NCI-H2171 treated with DMSO at 0.1 percent for 48 hours (cell line): ENCODE measurements at places on chromosomes 16 and 17.

GRCh38 chr16:57479976-57480753 is 6.1 kb downstream of the DOK4 start:
- DNase-seq: no peak

GRCh38 chr17:4358154-4358553 is 8.3 kb downstream of the UBE2G1 start:
- DNase-seq: no peak

- peak; percentile 35 for DNase-seq
Measured at GRCh38 chr16:72198021-72198711, 26.2 kb upstream of the PMFBP1 start.

GRCh38 chr17:44738214-44738906 is 20.4 kb upstream of the ADAM11 start:
- no peak for DNase-seq

DNA sequence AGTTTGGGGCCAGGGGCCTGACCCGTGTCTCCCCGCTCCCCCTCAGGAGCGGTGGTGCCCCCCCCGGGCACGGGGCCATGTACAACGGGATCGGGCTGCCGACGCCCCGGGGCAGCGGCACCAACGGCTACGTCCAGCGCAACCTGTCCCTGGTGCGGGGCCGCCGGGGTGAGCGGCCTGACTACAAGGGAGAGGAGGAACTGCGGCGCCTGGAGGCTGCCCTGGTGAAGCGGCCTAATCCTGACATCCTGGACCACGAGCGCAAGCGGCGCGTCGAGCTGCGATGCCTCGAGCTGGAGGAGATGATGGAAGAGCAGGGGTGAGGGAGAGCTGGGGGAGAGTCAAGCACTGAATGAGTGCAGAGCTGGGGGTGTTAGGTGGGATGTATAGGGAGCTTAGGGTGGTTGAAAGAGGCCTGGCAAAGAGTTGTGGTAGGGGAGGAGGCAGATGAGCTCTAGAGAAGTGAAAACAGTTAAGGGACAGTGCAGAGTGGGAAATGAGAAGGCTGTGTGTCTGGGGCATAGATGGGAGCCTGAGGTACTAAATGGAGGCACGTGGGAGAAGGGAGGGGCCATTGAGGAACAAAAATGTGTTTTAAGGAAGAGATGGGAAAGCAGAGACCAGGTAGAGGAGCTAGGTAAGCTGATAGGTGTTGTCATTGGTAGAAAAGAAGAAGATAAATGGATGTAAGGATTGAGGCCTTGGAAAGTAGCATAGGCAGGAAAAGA is 4.0 kb downstream of the SRRM2 start:
- DNase-seq: no peak

DNA sequence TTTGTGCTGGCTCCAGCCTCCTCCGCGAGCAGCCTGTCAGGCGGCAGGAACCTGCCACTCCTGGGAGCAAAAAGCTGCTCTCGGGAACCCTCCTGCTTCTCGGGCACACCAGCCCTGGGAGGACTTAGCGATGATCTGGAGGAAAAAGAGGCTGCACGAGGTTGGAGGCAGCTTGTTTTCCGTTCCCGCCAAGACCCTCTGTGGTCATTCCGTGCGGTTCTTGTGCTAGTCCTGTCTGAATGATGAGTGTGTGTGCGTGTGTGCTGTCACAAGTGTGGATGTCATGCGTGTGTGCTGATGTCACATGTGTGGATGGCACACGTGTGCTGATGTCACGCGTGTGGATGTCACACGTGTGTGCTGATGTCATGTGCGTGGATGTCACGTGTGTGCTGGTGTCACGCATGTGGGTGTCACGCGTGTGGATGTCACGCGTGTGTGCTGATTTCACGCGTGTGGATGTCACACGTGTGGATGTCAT is 150.0 kb downstream of the NPIPB11 start:
- DNase-seq: no peak

DNA sequence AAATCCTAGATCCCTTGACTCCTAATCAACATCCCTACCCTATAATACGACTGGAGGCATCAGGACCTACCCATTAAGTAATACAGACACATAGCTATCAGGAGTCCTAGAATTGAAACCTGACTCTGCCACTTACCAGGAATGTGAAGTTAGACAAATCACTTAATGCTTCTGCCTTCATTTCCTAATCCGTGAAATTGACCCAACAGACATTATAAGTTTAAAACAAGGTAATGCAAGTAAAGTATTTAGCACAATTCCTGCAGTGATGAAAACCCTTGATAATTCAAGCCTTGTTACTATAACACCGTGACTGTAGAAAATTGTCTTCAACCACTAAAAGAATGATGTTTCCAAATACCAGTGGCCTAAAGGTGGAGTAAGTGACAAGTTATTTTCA is 150.2 kb downstream of the KCNJ2 start:
- no peak for DNase-seq

DNA sequence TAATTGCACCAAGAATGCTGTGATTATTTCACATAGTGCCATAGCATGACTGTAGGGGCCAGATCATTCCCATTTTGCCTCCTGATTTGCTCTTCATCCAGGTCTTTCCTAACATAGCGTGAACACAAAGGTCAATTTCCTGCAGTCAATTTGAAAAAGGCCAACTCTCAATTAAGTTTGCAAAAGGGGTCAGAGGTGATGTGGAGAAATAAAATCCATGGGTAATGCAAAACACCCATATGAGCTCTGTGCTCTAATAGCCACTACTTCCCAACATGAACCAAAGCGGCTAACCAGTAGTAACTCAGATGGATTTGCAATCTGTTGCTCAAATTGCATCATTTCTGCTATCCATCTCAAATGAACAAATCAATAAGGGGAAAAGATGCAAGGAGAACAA is 275.5 kb upstream of the SOX9 start:
- peak; percentile 7 for DNase-seq

GRCh38 chr17:4395111-4395478 is 28.6 kb upstream of the UBE2G1 start:
- DNase-seq: no peak

GRCh38 chr17:44546671-44547606 is 10.3 kb upstream of the FZD2 start:
- DNase-seq: no peak

DNA sequence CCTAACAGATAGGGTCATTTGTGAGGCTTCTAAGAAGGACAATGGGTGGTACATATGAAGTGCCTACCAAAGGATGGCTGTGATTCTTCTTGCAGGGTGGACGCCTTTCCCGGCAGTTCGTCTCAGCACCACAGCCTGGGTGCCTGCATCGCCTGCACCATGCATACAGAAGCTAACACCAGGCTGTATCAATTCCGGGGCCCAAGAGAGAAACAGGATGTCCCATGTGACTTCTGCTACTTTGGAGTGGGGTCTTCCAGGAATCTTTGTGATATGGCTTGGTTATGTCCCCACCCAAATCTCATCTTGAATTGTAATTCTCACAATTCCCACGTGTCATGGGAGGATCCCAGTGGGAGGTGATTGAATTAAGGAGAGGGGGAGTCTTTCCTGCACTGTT is 251.6 kb upstream of the TNRC6C start:
- DNase-seq: no peak

DNA sequence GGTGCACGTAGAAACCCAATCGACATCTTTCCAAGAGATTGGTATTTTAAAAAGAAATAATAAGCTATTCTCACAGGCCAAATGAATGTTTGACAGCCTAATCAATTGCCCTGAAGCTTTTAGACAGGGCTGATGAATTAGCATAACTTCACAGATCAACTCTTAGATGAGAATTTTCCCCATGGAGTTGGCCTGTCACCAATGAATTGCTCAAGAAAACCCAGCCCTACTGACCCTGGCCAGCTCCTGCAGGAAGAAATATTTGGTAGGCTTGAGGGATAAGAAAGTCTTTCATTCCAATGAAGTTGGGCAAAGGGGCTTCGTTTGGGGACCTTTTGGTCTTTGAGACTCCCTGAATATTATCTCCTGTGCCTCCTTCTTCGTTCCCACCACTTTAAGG is 23.4 kb upstream of the SEC14L1 start:
- DNase-seq: no peak

GRCh38 chr17:1865252-1866037 is 35.6 kb downstream of the RPA1 start:
- DNase-seq: peak; percentile 74

- DNase-seq: peak; percentile 71
Measured at GRCh38 chr17:39548494-39549225, 59.1 kb downstream of the NEUROD2 start.

- DNase-seq: peak; percentile 70
Measured at GRCh38 chr17:77237232-77238008, 96.7 kb downstream of the SEC14L1 start.

GRCh38 chr17:17744116-17744515 is 62.9 kb downstream of the RAI1 start:
- DNase-seq: no peak

GRCh38 chr16:77014441-77014840 is 176.5 kb upstream of the MON1B start:
- DNase-seq: no peak

GRCh38 chr17:58320163-58320558 is 8.4 kb downstream of the TSPOAP1 start:
- DNase-seq: no peak
